ENCODE measurements at places on chromosomes 5 and 9.
A peak's percentile ranks its signal among the peaks of the same experiment; 100 is the strongest.

- no peak for DNase-seq
Observed at GRCh38 chr5:113163328-113163727, 186.7 kb downstream of the DCP2 start.

GRCh38 chr5:73858054-73858453, 232.1 kb downstream of the ARHGEF28 start:
- no peak for DNase-seq

DNA sequence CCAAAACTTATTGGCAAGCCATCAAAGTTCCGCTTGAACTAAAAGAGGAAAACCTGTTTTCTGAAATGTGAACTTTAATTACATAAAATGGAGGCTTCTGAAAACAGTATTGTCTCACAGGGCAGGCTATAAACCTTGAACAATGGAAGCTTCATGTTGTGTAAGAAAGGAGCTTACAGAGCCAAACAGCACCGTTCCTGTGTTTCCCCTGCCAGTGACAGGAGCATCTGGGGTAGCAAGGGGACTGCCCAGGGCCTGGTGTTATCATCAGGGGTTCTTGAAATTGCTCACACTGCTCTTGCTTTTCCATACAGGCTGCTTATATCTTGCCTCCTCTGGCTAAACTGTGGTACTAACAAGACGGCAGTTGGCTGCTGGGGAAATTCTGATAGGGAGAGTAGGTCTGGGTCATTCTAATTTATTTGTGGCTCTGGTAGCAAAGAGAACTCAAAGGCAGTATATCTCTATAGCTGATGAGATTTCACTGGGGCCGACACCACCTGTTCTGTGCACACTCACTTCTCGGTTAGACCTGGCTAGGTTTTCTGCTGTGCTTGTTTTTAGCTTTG, 40.4 kb downstream of the BASP1 start:
- DNase-seq: peak; percentile 17

DNA sequence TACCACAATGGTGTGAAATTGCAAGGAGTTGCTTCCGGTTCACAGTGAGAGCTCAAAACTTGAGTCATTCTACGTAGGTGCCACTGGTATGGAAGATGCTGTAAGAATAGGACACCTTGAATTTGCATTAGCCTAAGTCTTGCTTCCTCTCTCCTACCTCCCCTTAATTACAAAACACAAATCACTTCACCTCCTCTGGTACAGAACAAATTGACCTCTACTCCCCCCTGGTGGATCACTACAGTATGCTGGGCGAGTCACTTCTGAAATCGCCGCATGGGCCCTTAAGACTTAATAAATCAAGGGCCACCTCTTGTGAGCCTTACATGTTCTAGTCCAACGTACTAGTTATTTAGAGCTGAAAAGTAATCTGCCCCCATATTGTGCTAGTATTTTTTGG, 145.3 kb upstream of the SMARCA2 start:
- DNase-seq: peak; percentile 4

- peak; percentile 72 for DNase-seq
Observed at GRCh38 chr9:126605792-126606482, 7.8 kb upstream of the LMX1B start.

DNA sequence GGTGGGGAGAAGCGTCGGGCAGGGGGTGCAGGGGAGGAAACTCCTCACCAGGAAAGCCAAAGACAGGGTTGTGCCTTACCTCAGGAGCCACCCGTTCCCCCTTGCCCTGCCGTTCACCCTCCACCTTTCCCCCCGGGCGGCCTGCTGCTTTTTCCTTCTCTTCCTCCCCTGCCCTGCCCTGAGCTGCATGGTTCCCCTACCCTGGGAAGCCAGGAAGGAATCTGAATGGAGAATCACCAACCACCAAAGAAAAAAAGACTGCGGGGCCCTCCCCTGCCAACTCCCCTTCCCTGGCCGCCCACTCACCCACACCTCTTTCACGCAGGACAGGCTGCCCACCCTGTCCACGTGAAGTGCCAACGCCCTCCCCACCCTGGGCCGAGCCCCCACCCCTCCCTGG, 820 bp upstream of the NFX1 start:
- DNase-seq: peak; percentile 32

- no peak for DNase-seq
Observed at GRCh38 chr5:36664766-36665165, 58.4 kb downstream of the SLC1A3 start.

DNA sequence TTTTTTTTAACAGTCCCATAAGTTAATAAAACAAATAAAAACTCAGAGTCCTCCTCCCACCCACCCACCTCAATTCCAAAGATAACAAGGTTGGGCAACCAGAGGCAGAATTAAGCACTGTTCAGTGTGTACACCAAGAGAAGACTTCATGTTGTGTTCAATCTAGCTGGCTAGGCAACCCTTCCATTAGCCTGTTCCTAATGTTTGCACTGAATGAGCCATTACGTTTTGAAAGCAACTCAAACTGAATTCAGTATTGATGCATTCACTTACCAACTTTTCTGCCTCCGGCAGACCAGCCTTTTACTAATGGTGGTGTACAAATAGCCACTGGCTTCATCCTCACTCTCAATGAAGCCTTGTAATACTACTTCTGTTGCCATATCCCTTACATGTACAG, 47.5 kb downstream of the PBX3 start:
- no peak for DNase-seq

DNA sequence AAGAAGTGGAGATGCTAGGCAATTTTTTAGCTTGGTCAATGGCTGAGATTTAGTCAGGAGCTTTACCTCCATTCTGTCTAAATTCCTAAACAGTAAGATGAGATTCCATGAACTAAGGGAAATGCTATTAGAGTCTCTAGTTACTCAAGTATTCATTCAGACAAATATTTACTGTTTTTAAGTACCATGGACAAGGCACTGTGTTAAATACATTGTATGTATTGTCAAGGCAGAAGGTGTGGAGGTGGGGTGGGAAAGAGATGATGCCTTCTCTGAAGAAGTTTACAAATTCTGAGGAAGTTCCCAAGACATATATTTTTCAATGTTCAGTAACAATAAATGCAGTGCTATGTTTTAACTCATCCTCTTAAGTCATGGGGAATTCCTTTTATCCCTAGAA, 459.9 kb upstream of the NMUR2 start:
- peak; percentile 42 for DNase-seq

DNA sequence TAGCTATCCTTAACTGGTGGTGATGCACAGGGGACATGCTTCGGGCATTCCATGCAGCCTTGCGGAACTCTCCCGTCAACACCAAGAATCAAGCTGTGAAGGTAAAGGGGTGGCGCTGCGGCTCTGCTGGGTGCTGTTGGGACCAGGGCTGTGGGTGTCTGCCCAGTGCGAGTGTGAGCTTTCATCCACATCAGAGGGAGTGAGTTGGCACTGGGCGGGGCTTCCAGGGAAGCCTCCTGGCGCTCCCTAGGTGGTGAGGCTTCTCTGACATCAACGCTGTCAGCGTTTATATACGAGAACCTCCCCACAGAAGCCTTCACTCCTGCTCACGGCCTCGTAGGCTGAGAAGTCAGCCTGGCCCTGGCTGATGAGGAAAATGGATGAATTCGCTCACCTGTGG, 11.7 kb downstream of the ARPC5L start:
- no peak for DNase-seq

- DNase-seq: no peak
Observed at GRCh38 chr5:76952795-76953536, at the start of gene CRHBP. Gene CRHBP, plus strand, starts transcription at chr5:76953045. Its CDS starts 90 bp downstream, at chr5:76953135.

GRCh38 chr9:28287455-28287854, 714.2 kb upstream of the C9orf72 start:
- no peak for DNase-seq

DNA sequence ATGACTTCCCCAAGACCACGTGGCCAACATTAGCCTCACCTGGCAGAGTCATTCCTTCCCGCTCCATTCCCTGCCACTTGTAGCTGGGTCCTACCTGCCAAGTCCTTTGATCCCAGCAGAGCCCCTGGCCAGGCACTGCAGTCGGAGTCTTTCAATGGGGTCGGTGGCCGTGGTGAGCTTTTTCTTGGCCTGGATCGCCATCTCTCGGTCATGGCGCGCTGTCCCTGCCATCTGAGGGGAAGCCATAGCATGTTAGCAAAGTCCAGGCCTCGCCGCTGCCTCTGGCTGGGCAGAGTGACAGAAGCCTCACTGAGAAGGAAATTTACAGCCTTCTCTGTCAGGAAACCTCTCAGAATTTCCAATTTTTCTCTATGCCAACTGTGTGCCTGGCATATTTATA, 17.5 kb downstream of the CAPSL start:
- DNase-seq: no peak

GRCh38 chr5:152505442-152506042, 100.5 kb upstream of the NMUR2 start:
- peak; percentile 49 for DNase-seq

- no peak for DNase-seq
Observed at GRCh38 chr9:14323083-14323971, 9.4 kb upstream of the NFIB start.

DNA sequence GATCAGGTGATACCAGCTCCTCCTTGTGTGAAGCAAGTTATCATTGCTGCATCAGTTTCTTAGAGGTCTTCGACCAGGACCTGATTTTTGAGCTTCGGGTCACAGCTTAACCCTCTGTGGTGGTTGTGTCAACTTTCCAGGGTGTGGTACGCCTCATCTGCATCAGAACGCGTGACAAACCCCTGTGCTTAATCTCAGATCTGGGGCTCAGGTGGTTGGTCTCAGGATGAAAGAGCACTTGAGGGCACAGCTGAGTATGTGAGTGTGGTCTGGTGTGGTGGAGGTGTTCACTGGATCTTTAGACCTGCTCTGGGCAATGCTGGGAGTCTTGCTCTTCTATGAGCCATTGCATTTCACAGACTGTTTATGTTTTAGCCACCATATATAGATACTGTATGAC, 64.1 kb downstream of the OSTF1 start:
- no peak for DNase-seq

DNA sequence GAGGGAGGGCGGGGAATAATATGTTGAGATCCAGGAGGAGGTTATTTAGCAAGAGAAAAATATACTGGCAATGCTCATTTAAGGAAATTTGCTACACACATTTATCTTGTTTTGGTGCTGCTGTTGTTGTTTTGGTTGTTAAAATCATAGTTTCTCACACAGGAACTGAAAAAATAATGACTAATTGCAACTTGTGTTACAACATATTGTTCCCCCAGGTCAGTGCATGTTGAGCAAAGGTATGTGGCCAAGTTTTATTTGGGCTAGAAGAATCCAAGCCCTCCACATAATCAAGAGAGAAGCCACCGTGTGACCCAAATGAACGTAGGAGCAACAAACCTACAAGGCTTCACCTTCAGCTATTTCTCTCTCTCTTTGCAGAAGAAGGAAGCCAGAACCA, 220.3 kb upstream of the DAPK1 start:
- DNase-seq: no peak

DNA sequence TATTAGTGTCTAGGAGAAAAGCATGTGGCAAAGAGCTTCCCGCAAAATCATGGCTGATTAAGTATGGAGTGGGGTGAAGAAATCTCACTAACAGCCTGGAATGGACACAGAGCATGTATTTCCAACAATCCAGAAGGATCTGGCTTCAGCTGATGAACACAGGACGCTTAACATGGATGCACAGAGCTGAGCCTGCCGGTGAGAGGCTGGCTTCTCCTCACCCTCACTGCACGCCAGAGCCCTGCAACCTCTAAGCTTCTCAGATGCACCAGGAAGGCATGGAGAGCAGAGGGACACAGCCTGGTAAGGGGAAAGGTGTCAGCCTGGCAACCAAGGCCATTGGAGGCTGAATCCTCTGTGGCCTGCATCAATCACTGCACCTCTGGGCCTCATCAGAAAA, 298.5 kb downstream of the TRIM32 start:
- no peak for DNase-seq

DNA sequence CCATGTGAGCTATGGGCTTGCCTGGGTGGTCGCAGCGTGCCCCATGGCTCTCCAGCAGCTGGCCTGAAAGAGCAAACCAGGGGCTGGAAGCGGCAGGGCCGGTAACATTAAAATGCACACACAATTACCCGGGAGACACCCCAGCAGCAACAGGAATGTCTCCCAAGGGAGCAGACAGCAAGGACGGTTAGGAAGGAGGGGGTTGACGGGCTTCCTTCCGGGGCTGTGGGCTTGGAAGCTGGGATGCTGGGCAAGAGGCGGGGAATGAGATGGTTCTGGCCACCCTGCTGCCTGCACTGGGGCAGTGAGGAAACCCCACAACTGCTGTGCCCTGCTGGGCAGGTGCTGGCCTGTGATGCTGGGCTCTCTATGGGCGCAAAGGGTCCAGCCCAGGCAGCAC, 71.8 kb upstream of the ADAMTS2 start:
- no peak for DNase-seq

- DNase-seq: no peak
Observed at GRCh38 chr9:86036555-86036954, 62.8 kb downstream of the GOLM1 start.

- no peak for DNase-seq
Observed at GRCh38 chr5:159969966-159970365, 39.0 kb upstream of the TTC1 start.

DNA sequence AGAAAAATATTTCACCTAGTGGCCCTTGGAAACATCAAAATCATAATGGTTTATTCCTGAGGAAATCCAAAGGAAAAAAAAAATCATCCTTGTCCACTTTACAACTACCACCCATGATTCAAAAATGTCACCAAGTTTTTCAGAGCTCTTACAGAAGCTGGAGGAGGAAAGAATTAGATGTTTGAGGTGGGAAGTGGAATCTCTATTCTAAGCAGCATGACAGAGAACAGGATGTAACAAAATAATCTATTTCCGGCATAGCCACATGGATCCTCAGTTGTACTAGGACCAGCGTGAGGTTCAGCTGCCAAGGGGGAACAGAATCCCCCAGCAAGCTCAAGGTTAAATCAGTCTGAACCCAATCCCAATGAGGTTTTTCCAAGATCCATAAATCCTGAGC, 40.2 kb downstream of the FBXW11 start:
- DNase-seq: peak; percentile 33

DNA sequence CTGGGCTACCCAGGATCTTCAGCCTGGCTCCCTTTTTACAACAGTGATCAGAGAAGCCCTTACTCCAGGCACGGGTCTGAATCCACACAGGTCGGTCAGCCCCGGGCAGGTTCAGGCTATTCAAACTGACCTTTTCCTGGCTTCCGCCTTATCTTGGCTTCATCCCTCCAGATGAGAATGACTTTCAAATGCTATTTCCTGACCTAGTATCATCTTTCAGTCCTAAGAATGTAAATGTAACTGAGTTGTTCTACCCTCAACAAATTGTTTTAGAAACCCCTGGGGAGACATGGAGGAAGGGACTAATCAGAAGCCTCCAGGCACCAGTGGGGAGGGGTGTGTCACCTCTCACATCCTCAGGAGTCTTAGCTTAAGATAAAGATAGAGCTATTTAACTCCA, 213.2 kb downstream of the EPB41L4A start:
- DNase-seq: no peak

DNA sequence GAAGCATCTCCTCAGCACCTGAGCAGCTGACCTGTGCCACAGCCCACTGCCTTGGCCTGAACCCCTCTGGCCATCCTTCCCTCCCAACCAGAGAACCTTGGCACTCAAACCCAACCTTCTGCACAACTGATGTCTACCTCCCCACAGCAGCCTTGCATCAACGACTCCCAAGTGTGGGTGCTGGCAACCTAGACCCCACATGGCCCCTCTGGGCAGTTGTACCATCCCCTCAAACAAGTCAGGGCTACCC, 10.3 kb downstream of the SEPTIN8 start:
- DNase-seq: no peak
